ENCODE measurements at places on chromosomes 2 and 18. TPM values are rescaled to one million over a fixed set of nuclear protein-coding genes. Genes with fewer than 3 reads are reported as not detected.
A peak's percentile ranks its signal among the peaks of the same experiment; 100 is the strongest.

The BCL11A gene
- total RNA-seq = 22.2 TPM

GRCh38 chr2:135676031-135676430, 65.6 kb upstream of the UBXN4 start:
- DNase-seq = no peak

The CKAP2L gene
- total RNA-seq = 3.1 TPM

The SPHKAP gene
- total RNA-seq = 0.09 TPM

The IL1A gene
- total RNA-seq = 27.4 TPM

DNA sequence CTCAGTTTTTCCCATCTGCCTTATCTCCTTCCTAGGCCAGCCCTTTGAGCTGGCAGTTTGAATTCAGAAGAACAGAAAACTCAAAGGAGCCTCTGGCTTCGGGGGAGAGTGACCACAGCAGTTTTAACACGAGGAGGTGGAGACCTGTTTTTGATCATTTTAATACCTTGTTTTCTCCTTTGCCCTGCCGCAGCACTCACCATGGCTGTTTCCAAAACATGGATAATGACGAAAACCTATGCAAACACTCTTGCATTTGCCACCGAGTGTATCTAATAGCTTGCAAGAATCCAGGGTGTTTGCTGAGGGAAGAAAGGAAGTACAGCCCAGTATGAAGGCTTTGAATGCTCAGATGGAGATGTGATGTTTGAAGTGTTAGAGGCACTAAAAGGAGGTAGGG, 167.1 kb downstream of the PRKCE start:
- DNase-seq = no peak

- no peak for DNase-seq
These were observed 75.3 kb upstream of the SERPINE2 start for GRCh38 chr2:224114428-224114827.

GRCh38 chr2:12424809-12425208, 291.9 kb upstream of the TRIB2 start:
- peak; percentile 8 for DNase-seq

DNA sequence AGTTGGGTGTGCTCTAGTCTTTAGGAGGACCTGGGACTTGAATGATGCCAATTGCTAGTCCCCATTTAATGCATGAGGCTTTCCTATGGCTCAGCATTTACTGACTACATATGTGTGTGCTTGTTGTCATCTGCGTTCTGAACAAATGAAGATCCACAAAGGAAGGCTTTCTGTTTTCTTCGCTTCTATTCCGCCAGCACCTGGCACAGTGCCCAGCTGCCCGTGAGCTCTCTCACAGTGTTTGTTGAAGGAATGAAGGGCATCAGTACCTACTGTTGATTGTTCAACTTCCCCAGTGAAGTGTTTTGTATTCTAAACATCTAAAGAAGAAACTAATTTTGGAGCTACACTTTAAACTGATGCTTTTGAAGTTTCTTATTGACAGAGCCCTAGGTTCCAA, 122.4 kb upstream of the LINC00305 start:
- no peak for DNase-seq

DNA sequence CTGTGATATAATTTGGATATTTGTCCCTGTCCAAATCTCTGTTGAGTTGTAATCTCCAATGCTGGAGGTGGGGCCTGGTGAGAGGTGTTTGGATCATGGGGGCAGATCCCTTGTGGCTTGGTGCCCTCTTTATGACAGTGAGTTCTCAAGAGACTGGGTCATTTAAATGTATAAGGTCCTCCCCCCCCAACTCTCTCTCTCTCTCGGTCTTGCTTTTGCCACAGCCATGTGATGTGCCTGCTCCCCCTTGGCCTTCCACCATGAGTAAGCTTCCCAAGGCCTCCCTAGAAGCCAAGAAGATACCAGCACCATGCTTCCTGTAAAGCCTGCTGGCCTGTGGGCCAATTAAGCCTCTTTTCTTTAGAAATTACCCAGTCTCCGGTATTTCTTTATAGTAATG, 58.6 kb downstream of the FN1 start:
- DNase-seq = no peak

The ALPP gene
- total RNA-seq = not detected

DNA sequence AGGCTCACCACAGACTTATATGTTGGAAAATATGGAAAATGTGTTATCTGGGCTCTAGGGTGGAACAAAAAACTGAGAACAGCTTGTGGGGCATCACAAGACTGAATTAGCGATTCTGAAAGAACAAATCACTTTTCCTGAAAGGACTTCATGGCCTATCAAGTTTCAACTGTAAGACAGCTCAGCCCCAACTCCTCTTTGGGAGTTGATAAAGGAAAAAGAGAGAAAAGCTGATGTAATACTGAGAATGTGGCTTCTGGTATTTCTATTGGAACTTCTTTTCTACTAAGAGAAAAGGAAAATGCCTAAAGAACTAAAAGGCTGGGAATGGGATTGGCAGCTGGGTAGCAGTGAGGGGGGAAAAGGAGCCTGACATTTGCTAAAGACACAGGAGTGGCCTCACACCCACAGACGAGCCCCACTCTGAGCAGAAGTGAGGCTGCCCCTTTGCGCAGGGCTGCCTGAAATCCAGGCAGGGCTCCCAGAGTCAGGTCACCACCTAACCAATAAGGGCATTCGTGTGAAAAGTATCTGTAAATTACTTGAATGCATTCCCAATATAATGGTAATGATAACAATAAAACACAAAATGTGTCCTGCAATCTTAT, 75.6 kb downstream of the LRP2 start:
- DNase-seq = no peak

- DNase-seq = no peak
These were observed 78.7 kb downstream of the DGKD start for GRCh38 chr2:233433029-233433428.

Data from prostate gland (tissue), 2 donors.